ENCODE measurements at places on chromosomes 2 and 18.
A peak's percentile ranks its signal among the peaks of the same experiment; 100 is the strongest.

GRCh38 chr2:120365236-120365793, 19.4 kb downstream of the INHBB start:
- DNase-seq: no peak

- DNase-seq: no peak
Observed at GRCh38 chr2:46802665-46803546, 112.7 kb downstream of the MCFD2 start.

GRCh38 chr2:241036964-241037421, 38.6 kb downstream of the SNED1 start:
- peak; percentile 72 for DNase-seq

GRCh38 chr18:63590966-63591695, 4.0 kb downstream of the SERPINB13 start:
- no peak for DNase-seq

- DNase-seq: no peak
Observed at GRCh38 chr2:34143149-34143548, 544.0 kb upstream of the FAM98A start.

DNA sequence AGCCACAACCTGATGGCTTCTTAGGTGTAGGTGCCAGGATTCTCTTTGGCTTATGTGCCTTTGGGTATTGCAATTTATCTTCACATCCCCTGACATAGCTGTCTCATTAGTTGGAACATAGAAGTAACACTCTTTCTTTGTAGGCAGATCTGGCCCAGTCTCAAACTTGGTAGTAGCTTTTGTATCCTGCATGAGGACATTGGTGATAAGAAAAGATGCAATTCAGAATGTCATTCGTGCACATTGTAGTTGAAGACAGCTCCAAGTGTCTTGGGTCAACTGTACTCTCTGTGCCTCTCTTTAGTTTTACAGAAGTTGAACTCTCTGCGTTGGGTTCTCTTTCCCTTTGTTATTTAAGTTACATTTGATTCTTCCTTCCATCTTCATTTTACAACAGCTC, 69.6 kb upstream of the BCL11A start:
- no peak for DNase-seq

- no peak for DNase-seq
Observed at GRCh38 chr2:171991027-171991426, 8.7 kb upstream of the METAP1D start.
